ENCODE measurements at places on chromosomes 16 and 17. TPM values are rescaled to one million over a fixed set of nuclear protein-coding genes. Genes with fewer than 3 reads are reported as not detected.

The GGNBP2 gene
- 75.4 TPM for total RNA-seq

The STH gene
- not detected for total RNA-seq

The CCDC144A gene
- 9.5 TPM for total RNA-seq

The FBXW10 gene
- total RNA-seq = 0.51 TPM

The IRX5 gene
- total RNA-seq = not detected

The SLC26A11 gene
- total RNA-seq = 13.2 TPM

The PDE6G gene
- 1.3 TPM for total RNA-seq

The GUCY2D gene
- not detected for total RNA-seq

The MYH1 gene
- 0.06 TPM for total RNA-seq

The CHST5 gene
- not detected for total RNA-seq

The CD300E gene
- 7.3 TPM for total RNA-seq

The ASPHD1 gene
- 0.67 TPM for total RNA-seq
